ENCODE measurements at places on chromosomes 12 and 14. TPM values are rescaled to one million over a fixed set of nuclear protein-coding genes. Genes with fewer than 3 reads are reported as not detected.

Gene SRSF9
- total RNA-seq: 248 TPM

Gene RNASE2
- not detected for total RNA-seq

Gene OR6C3
- total RNA-seq: not detected

DNA sequence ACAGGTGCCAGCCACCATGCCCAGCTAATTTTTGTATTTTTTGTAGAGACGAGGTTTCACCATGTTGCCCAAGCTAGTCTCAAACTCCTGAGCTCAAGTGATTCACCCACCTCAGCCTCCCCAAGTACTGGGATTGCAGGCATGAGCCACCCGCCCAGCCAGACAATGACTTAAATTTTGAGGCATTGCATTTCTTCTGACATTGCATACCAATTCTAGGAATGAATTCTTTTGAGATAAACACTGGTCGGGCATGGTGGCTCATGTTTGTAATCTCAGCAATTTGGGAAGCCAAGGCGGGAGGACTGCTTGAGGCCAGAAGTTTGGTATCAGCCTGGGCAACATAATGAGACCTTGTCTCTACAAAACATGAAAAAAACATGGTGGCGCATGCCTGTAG, 2.5 kb upstream of the CELA1 start:
- DNase-seq: no peak

DNA sequence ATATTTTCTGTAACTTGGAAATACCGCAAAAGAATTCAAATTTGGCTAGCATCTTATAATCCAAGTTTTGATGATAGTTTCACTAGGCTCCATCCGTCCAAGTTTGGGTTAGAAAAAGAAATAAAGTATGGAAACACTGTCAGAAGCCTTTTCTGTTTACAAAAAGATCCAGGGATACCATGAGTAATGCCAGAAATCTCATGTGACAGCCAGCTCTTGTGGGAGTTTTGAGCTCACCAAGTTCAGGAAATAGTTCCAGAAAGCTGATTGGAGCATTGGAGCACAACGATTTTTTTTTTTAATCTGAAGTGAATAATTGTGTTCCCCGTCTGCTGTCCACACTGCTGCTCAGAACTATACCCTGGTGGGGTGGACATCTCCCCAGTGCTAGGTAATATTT, 229.7 kb upstream of the NPAS3 start:
- no peak for DNase-seq

DNA sequence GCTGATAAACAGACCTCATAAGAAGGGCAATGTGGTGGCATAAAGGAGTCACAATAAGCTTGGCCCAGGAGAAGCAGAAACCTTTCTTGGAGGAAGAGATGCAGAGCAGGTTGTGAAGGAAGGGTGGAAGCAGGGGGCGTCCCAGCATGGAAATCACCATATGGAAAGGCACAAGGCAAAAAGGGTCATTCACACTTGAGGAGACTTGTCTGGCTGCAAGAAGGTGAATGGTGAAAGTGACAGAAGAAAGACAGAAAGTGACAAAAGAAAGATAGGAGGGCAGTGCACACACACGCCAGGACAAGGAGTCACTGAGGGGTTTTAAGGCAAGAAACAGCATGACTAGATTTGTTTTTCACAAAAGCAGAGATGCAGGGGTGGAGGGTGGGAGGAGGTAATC, 38.3 kb downstream of the GALNT4 start:
- DNase-seq: no peak

DNA sequence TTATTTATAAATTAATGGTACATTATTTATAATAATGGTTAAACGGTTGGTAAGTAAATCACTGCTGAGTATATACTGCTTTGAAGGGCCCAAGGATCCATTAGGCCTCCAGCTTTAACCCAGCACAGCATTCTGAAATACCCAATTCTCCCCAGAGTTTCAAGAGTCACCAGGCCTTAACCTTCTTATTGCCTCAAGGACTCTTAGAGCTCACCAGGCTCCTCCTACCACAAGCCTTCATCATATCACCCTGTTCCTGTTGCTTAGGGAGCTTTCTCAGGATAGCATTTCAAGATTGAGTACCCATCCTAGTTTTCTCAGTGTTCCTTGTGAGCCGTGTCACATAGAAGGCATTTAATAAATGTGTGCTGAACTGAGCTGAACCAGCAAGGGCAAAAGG, 242.5 kb downstream of the FBXL14 start:
- no peak for DNase-seq

- DNase-seq: no peak
These were observed 83.7 kb upstream of the ETV6 start for GRCh38 chr12:11565752-11566151.
